ENCODE measurements at places on chromosomes 2 and 18.

DNA sequence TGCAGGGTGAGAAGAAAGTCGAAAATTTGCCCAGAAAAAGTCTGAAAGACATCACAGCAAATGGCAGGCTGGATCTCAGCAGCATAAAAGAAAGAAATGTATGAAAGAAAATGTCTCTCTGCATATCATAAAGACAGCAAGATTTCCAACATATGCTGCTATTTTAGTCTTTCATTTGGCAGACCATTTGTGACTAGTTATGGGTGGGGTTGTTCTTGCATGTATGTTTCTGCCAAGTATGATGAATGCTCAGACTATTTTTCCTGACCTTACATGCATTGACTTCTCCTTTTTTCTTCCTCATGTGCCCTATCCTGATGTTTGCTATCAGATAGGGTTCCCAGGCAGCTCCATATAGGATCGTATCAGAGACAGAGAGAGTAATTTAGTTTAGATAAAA, 58.5 kb upstream of the PARD3B start:
- no peak for DNase-seq

DNA sequence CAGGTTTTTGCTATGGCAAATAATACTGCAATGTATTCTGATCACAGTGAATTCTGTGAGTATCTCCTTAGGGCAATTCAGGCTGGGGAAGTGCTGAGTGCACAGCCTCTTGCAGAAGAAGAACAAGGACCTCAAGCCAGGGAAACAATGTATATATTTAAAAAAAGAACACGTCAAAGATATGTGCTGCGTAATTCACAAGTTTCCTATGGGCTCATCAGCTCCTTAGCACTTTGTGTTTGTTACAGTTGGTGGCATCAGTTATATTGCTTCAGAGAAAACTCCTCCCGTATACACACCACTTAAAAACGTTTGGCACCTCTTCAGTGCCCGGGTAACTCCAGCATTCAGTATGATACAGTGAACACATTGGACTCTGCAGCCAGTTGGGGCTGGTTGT, 16.5 kb upstream of the MARCO start:
- no peak for DNase-seq

DNA sequence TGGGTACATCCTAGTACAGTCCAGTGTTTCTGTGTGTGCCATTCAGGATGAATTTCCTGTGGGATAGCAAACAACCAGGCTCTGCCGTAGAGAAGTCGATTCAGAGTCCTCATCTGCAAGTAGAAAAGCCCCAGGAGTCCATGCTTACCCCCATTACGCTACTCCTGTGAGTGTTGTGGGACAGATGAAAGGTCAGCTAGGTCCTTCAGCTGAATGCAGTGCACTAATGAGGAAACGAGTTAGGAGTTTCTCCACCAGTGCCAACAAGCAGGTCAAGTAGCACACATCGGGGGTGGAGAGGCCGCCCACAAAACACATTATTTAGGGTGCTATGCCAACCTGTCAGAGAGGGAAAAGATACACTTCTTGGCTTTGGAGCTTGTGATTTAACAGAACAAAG, 2.5 kb upstream of the GPR39 start:
- no peak for DNase-seq

DNA sequence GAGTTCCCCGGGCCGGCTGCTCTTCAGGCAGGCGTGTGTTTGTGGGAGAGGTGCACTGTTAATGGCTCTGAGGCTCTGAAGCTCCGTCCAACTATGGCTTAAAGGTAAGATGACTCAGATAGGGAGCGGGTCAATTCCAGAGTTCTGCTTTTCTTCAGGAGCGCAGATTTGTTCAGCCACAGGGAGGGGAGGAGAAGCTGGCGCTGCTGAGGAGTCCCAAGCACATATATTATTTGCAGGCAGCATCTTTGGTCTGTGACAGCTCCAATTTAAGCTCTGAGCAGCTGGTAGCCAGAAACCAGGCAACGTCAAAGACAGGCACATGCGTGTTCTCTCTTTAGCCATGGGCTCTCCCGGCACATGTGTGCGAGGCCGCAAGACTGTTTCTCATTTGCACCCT, 229.2 kb downstream of the BCL2 start:
- no peak for DNase-seq

DNA sequence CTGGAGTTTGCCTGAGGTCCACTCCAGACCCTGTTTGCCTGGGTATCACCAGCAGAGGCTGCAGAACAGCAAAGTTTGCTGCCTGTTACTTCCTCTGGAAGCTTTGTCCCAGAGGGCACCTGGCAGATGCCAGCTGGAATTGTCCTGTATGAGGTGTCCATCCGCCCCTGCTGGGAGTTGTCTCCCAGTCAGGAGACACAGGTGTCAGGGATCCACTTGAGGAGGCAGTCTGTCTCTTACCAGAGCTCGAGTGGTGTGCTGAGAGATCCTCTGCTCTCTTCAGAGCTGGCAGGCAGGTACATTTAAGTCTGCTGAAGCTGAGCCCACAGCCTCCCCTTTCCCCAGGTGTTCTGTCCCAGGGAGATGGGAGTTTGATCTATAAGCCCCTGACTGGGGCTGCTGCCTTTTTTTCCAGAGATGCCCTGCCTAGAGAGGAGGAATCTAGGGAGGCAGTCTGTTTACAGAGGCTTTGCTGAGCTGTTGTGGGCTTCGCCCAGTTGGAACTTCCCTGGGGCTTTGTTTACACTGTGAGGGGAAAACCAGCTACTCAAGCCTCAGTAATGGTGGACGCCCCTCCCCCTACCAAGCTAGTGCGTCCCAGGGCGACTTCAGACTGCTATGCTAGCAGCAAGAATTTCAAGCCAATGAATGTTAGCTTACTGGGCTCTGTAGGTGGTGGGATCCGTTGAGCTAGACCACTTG, 34.7 kb downstream of the TFPI start:
- DNase-seq: no peak

DNA sequence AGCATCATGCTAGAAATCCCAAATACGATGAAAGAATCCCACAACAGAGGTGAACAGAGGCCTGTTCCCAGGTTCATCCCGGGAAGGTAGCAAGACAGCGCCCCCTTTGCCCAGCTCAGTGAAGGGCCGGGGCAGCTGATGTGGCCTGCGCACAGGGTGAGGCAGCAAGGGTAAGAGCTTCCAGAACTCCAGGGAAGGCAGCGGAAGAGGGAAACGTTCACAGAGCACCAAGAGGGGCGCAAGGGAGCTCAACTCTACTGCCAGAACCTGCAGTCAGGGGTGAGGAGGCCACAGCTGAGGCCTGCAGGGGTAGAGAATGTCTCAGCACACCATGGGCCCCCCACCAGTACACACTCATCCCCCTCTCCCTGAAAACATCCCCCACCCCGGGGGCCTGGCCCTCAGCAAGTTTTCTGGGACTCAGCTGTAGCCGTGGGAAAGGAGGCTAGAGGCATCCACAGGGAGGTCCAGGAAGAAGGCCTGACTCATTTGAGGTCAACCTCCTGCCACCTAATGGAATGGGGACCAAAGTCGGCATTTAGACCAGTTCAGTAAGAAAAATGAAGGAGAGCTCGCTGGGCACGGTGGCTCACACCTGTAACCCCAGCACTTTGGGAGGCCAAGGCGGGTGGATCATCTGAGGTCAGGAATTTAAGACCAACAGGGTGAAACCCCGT, 95.6 kb upstream of the ASAP2 start:
- DNase-seq: no peak

GRCh38 chr2:146997945-146998344, 846.9 kb upstream of the ACVR2A start:
- DNase-seq: no peak

- no peak for DNase-seq
Observed at GRCh38 chr2:28096421-28096820, 205.9 kb downstream of the BABAM2 start.

DNA sequence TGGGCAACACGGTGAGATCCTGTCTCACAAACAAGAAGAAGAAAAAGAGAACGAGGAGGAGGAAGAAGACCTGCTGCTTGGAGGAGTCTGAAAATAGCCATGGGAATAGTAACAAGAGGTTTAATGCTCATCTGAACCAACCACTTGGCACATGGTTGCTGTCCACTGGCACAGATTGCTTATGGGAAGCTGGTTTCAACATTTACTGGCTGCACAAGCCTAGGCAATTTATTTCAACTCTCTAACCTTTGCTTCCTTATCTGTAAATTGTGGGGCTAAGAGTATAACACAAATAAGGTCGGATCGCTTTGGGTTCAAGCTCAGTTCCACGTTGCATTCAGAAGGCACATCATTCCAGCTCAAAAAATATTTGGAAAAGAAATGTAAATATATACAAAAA, 14.2 kb upstream of the RHOB start:
- DNase-seq: no peak

DNA sequence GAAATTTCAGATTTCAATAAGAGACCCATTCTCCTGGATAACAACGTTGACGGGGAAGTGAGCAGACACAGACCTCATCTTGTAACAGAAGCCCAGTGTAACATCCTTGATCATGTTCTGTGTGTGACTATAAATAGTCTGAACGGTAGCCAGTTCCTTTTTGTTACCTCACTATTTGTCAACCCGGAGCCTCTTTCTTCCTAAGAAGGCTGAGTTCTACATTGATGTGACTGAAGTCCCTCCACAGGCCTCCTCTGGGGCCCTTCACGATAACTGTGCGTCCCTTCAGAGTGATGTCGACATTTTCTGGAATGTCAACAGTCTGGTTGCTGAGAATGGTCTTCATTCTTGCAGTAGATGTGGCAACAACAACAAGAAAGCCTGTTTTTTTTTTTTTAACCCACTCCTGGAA, 6.3 kb upstream of the PLEKHM3 start:
- no peak for DNase-seq

DNA sequence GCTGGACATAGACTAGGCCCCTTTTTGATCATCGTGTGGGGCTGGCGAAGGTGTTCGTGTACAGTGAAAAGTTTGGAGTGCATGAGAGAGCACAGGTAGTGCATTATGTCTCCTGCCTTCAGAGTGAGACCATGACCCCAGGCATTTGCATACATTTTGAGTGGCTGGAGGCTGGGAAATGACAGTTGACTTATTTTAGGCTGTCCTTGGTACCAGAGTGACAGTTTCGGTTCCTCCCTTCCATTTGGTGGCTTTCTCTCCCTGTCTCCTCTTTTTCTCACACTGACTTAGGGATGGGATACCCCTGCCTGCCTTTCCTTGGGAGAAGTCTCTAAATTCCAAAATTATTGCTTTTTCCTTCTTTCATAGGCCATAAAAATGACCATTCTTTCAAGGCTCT, 20.1 kb downstream of the SERPINB12 start:
- DNase-seq: no peak

DNA sequence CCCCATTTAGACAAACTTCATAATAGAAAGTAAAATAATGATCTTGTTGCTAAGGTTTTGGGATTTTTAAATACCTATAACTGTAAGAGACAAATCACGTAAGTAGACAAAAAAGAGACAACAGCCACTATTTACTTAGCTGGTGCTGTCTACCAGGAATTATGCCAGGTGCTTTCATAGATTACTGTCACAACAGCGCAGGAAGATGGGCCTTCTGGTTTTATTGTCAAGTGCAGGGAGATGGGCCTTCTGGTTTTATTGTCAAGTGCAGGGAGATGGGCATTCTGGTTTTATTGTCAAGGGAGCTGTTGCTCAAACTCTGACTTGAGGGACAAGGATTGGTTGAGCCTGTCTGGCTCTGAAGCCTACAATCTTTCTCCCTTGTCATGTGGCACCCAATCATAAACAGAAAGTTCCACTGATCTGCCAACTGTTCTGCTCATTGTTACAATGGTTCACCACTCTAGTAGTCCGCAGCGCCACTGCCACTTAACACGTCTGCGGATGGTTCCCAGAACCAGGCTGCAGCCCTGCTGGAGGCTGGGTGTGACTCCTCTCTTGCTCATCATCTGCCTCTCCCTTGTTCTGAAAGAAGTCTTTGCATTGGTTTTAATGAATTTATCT, 95.0 kb downstream of the RNF144A start:
- no peak for DNase-seq

DNA sequence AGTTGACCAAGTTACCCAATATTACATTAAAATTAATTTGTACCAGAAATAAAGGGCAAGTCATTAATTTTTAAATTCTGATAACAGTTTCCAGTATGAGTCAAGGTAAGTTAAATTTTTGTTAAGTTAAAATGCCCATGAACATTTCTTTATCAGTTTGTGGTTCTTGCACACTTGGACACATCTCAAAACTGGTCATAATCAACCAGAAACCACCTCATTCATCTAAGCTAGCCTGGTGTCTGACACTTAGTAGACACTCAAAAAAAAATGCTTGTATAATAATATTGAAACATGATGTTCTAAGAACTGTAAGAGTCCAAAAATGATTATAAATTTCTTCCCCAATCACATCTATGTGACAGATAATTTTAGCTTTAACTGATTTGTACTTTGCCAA, 62.4 kb downstream of the SATB2 start:
- DNase-seq: no peak

DNA sequence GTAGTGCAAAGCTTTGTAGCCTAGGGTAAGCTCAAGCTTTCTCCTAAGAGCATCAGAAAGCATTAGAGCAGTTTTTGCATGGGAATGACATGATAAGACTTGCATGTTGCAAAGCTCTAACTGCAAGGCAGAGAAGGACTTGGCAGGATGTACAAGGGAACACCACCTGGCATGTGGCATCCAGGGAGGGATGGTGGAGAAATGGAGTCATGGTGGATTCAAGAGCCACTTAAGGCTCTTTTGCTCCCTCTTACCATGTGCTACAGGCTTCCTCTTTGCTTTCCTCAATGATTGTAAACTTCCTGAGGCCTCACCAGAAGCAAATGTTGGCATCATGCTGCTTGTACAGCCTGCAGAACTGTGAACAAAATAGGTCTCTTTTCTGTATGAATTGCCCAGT, 266.0 kb downstream of the GLI2 start:
- no peak for DNase-seq

DNA sequence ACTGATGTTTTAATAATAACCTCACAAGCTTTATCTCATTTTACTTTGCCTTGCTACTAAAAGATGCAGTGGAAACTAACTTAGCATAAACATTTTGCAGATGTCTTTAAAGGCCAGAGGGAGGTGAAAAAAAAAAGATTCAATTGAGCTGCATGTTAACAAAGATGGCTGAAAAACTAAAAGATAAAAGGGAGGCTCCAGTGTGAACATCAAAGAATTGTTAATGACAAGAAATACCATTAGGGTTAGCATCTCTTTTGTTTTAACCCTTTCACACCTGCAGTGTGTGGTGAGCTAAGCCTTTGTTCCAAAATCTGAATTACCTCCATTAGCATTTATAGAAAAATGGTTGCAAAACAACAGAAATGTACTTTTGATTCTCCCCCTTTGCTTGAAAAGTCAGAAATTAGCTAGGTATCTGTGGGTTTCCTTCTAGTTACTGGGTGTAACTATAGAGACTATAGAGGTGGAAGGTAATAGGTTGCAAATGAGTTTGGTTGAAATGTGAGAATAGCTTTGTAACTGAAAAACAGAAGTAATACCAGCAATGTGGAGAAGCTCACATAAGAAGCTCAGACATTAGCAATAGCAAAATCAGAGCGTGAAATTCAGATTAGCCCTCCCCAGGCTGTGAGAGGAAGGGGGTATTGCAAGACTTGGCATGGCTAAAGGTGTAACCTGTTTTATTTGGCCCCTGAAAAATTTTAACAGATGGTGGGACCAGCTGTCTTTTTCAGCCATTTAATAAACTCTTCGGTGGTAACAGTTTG, 34.8 kb upstream of the SP5 start:
- DNase-seq: no peak

- peak; percentile 20 for DNase-seq
Observed at GRCh38 chr2:40450066-40450795, 1.7 kb downstream of the SLC8A1 start.

GRCh38 chr2:58194458-58194857, 46.7 kb downstream of the FANCL start:
- DNase-seq: no peak

- DNase-seq: no peak
Observed at GRCh38 chr2:200851398-200852248, 12.8 kb downstream of the CLK1 start.

GRCh38 chr2:236673126-236673822, 103.6 kb downstream of the ACKR3 start:
- no peak for DNase-seq

Data from CD4-positive, alpha-beta T cell (primary cell).